ENCODE measurements at places on chromosomes 2 and 18. TPM values are rescaled to one million over a fixed set of nuclear protein-coding genes. Genes with fewer than 3 reads are reported as not detected.

The ATOH8 gene
- total RNA-seq = 3.9 TPM

The FZD7 gene
- 0.85 TPM for total RNA-seq

The NEB gene
- total RNA-seq = 0.45 TPM

The C2orf92 gene
- total RNA-seq = 1.2 TPM

The LDAH gene
- total RNA-seq = 17.6 TPM

The PRSS56 gene
- total RNA-seq = not detected

The RFX8 gene
- total RNA-seq = 0.28 TPM

The GALNT14 gene
- not detected for total RNA-seq

The AQP4 gene
- total RNA-seq = not detected

The FAM237A gene
- total RNA-seq = not detected

The OTOS gene
- not detected for total RNA-seq

The TMEM247 gene
- total RNA-seq = not detected

The MC5R gene
- total RNA-seq = not detected

The LOXL3 gene
- 0.99 TPM for total RNA-seq

The PFN4 gene
- 0.18 TPM for total RNA-seq

The TMEM163 gene
- total RNA-seq = 6.6 TPM

The ABCG8 gene
- total RNA-seq = not detected

All from endothelial cell of coronary artery (primary cell).